ENCODE measurements at places on chromosomes 3 and 15.

DNA sequence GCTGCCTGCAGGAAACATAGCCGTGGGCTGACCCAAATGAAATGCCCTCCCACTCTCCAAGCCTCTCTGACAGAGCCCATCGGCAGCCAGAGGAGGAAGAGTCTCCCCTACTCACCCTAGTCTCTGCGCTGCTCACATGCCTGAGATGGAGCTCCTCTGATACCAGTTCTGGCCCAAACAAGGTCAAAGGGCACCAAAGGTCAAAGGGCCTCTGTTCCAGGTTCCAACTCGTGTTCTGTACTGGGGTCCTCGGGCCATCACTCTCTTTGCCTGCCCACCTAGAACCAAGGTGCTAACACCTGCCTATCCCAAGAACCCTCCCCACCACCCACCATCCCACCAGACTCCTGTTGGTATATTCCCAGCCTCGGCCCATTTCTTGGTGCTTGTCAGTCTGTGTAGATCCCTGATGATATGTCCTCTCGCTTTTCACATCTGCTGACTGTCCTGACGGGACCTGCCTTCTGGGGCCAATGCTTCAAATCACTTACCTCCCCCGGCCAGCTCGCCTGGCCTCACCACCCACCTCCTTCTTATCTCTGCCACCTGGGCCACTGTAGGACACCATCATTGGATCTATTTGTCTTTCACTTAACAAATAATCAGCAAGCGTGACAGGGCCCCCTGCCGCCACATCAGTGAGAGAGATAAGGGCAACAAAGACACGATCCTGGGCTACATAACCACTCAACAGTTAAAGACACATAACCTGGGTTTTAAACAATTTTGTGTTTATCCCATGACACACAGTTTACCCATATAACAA, 90.4 kb downstream of the SRGAP3 start:
- no peak overlapping the region for H3K4me3 ChIP-seq
- no peak for DNase-seq
- H3K27me3 ChIP-seq: no peaks in the 10 kb centered on the region
- H3K36me3 ChIP-seq: no peaks in the 10 kb centered on the region
- no peak overlapping the region for H3K27ac ChIP-seq

GRCh38 chr3:77179762-77180161, 139.9 kb downstream of the ROBO2 start:
- no peak overlapping the region for H3K4me3 ChIP-seq
- no peak overlapping the region for H3K27ac ChIP-seq
- no peaks in the 10 kb centered on the region for H3K36me3 ChIP-seq
- DNase-seq: peak; percentile 12

GRCh38 chr3:132535575-132536441, 61.3 kb upstream of the ACKR4 start:
- peak; percentile 88 for DNase-seq
- H3K4me1 ChIP-seq: no peaks in the 10 kb centered on the region
- H3K36me3 ChIP-seq: peaks cover 85% of the 10 kb centered on the region
- H3K27ac ChIP-seq: peak overlapping the region; percentile 19
- H3K27me3 ChIP-seq: no peaks in the 10 kb centered on the region
- no peak overlapping the region for H3K4me3 ChIP-seq

- no peaks in the 10 kb centered on the region for H3K36me3 ChIP-seq
- no peak overlapping the region for H3K4me3 ChIP-seq
- H3K4me1 ChIP-seq: no peaks in the 10 kb centered on the region
- no peak overlapping the region for H3K27ac ChIP-seq
These were observed 674.2 kb downstream of the TBL1XR1 start for GRCh38 chr3:176523114-176523513.

DNA sequence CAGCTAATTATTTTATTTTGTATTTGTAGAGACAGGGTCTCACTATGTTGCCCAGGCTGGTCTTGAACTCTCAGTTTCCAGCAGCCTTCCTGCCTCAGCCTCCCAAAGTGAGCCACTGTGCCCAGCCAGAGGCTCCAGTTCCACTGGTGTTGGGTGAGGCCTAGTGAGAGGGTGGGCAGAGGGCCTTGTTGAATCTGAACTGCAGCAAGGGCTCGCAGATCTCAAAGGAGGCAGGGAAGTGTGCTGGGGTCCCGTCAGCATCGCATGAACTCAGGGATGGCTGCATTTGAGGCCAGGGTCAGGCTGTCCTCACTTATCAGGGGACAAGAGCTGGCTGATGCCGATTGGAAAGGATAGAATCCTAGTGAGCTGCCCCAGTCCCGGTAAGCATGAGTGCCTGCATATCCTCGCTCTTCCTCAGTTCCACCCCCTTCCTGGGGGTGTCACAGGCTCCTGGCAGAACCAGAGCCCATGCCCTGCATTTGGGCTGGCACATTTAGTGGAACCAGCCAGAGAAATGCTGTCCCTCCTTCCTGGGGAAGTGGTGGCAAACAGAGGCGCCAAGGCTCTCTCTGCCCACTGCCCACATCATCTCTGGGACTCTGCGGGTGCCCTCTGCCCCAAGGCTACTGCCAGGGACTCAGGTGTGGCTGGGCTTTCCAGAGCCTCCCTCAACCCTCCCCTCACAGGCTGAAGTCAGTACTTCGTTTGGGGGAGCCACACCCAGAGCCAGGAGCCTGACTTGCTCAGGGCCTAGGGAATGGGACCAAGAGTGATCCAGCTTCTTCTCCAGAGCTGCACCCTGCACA, 24.1 kb downstream of the ALS2CL start:
- H3K27ac ChIP-seq: no peak overlapping the region
- H3K4me1 ChIP-seq: peaks cover 10% of the 10 kb centered on the region
- H3K4me3 ChIP-seq: no peak overlapping the region
- H3K36me3 ChIP-seq: peaks cover 12% of the 10 kb centered on the region
- no peaks in the 10 kb centered on the region for H3K27me3 ChIP-seq
- DNase-seq: peak; percentile 1

Data from stomach (tissue), 19 donors.